ENCODE measurements at places on chromosomes 12 and 14.

GRCh38 chr12:132622437-132623071, 4.0 kb downstream of the P2RX2 start:
- DNase-seq: no peak

GRCh38 chr14:92012121-92012748, 27.6 kb downstream of the TRIP11 start:
- DNase-seq: no peak

GRCh38 chr12:10331642-10332239, 24.1 kb downstream of the KLRD1 start:
- peak; percentile 56 for DNase-seq

DNA sequence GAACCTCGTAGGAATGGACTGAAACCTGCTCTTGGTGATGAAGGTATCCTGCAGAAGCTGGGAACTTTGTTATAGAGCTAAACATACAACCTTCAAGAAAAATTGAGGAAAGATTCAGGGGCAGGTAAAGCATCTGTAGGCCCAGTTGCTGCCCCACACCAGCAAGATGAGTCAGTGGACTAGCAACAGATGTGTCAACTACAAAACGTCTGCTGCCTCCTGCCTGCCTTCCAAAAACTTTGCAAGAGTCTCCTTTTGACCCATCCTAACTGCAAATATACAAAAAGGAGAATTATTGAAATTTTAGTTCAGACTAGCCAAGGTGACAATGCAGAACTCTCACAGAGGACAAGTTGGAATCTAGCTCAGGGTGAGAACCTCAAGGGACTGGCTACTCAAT, 60.9 kb upstream of the TMTC1 start:
- no peak for DNase-seq

DNA sequence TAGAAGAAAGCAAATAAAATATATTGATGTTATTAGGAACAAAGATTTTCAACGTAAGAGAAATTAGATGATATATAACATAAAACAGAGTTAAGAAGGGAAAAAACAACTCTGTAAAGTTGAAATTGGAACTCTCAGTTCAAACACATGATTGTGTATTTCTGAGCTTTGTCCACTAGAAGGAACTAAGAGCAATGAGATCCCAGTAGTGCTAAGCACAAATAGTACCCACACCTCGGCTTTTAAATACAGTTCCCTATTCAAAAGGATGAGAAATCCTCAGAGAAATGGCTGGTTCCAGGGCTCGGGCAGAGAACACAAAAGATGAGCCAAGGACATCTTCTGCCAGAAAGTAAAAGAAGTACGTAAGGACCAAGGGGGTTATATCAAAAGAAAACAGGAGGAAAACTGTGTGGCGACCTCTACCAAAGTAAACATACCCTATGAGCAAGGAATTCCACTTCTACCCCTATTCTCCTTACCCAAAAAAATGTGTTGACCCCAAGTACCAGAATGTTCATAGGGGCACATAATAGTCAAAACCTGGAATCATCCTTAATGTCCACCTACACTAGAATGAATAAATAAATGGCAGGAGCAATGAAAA, 96.6 kb downstream of the SPTSSA start:
- no peak for DNase-seq

- DNase-seq: no peak
Measured at GRCh38 chr12:22539055-22539454, 5.3 kb downstream of the C2CD5 start.

DNA sequence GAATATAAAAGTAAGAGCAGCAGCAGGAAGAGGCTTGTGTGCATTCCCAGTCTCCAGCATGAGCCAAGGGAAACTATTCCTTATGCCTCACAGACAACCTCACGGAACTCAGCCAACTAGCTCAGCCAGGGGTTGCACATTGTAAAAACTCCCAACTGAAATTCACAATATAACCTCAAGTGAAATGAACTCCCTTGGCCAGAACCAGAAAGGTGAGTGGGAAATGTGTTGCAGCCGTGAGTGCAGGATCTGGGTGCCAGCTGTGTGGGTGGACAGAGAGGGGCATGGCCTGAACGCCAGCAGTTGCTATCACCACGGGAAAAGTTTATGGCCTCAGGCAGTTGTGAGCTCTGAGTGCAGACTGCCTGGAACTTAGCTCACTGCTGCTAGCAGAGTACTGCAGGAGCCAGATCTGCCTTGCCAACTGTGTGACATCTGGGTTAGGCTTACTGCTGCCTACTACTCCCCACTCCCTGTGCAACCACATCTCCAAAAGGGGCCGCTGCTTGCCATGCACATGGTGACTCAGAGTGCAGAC, 2.3 kb upstream of the CLEC1A start:
- no peak for DNase-seq

- no peak for DNase-seq
Measured at GRCh38 chr14:91330856-91331255, 86.4 kb upstream of the GPR68 start.

- DNase-seq: no peak
Measured at GRCh38 chr14:33704481-33704880, 246.4 kb downstream of the EGLN3 start.

DNA sequence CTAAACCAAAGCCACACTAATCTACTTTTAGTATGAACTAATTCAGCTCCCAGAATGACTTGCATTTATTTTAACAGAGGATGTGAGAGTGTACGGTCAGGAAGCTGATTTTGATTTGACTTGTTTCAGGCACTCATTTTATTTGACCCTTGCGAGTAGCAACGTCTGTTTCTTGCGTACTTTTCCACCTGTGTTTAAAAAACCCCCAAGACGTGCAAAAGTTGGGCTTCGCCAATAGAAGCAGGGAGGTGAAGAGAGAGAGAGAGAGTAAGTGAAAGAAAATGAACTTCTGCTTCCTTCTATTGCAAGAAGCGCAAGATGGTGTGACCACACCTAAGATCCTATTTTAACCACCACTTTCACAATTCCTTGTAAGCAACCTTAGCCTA, 6.7 kb upstream of the SLC15A4 start:
- no peak for DNase-seq

DNA sequence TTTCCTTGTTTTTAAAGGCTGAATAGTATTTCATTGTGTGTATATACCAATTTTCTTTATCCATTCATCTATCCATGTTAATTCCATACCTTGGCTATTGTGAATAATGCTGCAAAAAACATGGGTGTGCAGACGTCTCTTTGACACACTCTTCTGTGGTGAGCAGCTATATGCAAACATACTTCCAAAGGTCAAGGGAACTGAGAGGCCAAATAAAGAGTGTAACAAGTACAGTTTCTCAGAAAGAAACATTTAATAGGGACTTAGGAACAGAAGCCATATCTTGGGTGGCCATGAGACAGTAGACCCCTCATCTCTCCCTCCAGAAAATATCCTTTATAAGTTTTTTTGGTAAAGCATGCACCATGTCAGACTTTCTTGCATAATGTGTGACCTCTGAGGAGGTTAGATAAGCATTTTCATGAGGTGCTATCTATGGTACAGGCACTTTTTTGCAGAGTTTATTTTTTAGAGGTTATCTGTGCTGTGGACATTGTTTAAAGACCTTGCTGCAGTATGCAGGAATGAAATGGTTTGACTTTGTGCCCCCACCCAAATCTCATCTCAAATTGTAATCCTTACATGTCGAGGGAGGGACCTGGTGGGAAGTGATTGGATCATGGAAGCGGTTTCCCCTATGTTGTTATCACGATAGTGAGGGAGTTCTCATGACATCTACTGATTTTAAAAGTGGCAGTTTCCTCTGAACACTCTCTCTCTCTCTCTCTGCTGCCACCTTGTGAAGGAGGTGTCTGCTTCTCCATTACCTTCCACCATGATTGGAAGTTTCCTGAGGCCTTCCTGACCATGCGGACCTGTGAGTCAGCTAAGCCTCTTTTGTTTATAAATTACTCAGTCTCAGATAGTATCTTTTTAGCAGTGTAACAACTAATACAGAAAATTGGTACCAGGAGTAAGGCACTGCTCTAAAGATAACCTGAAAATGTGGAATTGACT, 1202.3 kb downstream of the GALC start:
- DNase-seq: no peak

GRCh38 chr12:87323369-87323768, 705.8 kb downstream of the C12orf50 start:
- no peak for DNase-seq

GRCh38 chr14:51018521-51018920, 74.2 kb upstream of the PYGL start:
- DNase-seq: no peak

DNA sequence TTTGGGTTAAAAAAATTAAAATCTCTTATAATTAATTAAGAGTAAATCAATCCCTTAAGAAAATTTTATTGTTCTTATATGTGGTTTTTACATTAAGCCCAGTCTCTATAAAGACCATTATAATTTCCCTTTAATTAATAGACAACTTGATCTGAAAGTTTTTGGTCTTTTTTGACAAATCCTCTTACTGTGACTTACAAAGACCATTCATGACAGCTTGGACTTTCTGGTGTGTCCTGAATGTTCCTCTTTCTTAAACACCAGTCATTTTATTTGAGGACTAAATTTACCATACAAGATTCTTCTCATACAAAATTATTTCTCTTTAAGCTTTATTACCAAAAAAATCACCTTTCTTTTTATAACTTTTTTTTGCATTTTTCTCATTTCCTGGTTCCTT, 368.3 kb downstream of the ADGRD1 start:
- no peak for DNase-seq

GRCh38 chr12:33180918-33181317, 258.7 kb downstream of the SYT10 start:
- no peak for DNase-seq

DNA sequence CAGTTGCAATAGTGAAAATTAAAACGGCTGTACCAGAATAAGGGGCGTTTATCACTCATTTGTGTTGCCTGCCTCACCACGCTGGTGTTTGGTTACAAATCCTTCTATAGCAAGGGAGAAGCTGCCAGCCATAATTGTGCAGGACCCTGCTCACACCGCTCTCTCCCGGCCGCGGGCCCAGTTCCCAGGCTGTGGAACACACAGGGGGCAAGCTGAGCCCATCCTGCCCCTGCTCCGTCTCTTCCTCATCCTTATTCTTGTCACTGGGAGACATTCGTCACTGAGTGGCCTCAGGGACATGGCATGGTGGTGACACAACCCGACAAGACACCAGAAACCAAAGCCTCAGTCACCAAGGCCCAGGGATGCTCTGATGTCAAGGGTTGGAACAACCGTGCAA, 116.3 kb upstream of the FKBP4 start:
- DNase-seq: no peak

- DNase-seq: peak; percentile 72
Measured at GRCh38 chr12:112108202-112109079, at the start of gene NAA25. NAA25 (minus strand) TSS chr12:112108783; CDS start chr12:112108773, 10 bp downstream.

GRCh38 chr12:17361224-17361623, 728.8 kb downstream of the RERGL start:
- DNase-seq: no peak

DNA sequence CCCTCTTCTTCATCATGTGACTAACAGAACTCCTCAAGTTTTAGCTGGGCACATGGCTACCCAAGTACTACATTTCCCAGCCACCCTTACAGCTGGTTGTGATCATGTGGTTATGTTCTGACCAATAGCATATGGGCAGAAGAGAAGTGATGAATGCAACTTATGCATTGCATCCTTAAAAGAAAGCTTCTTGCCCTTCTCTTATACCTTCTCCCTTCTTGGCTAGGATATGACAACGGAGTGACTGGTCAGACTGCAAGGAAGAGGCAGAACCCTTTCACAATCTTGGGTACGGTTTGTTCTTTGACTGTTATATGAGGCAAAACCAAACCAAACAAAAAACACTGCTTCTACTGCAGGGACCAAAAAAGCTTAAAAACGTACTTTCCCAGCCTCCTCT, 66.5 kb upstream of the MAX start:
- peak; percentile 37 for DNase-seq

DNA sequence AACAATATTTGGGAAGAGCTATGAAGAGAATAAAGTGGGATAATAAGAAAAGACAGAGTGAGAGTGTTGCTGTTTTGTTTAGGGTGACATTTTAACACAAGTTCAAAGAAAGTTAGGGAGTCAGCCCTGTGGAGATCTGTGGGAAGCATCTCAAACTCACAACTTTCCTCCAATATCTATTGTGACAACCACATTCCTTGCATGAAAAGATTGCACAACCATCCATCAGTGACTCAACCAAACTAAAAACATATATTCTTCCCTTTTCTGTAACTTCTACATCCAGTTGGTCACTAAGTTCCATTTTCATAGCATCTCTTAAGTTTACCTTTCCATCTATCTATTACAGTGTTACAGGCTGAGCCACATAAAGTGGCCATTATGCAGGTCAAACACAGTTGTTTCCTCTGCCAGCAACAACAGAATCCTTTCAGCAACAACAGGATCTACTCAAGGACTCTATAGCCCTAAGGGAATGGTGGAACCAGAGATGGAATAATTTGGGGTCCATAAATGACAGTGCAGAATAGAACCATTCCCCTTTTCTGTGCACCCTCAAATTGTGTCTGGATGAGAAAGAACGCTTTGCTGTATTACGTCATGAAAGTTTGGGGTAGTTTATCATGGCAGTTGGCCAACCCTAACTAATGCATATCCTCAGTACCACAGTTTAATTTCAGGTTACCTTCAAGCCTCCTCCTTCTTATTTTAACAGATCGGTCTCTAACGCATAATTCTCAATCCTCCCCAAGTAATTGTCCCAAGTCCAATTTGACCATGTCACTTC, 118.8 kb downstream of the ST8SIA1 start:
- DNase-seq: no peak

DNA sequence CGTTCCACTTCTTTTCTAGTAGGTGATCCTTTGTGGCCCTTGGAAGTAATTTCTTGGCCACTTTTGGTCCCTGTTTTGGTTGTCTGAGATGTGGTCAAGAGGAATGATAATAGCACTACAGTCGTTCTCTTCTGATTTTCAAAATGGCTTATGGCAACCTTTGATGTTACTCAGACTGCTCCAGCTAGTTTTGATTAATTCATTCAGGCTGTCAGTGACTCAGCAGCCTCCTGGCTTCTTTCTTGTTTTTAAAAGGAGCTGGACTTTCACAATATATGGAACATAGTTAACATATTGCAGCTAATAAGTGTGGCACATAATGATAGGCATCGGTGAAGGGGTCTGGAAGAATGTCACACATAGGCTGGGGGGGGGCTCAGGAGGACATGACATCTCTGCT, 47.3 kb downstream of the WDR20 start:
- peak; percentile 41 for DNase-seq

DNA sequence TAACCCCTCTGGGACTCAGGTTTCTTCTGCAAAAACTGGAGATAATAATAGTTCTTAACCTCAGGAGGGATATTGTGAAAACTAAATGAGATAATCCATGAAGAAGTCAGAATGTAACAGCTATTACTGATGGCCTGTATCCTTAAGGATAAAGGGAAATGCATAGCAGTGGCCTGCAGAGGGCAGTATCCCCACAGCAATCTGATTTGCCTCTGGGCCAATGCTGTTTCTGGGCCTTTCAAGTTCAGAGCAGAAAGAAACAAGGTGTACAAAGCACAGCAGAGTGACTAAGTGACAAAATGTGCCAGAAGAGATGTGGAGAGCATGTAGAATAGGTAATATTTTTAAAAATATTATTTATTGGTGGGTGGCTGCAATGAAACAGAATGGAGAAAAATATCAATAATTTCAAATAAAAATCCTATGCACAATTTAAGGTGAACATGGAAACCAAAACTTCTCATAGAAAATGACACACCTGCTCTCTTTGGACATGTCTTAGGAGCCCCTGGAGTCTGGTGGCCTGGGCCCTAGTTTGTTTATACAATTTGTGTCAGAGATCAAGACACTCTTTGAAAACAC, 90.3 kb downstream of the C12orf75 start:
- DNase-seq: peak; percentile 45

Measured in HCT116 (cell line).